ENCODE measurements at places on chromosomes 13 and 19.

- DNase-seq, result no peak
Measured at GRCh38 chr13:33757713-33758112, 60.2 kb upstream of the RFC3 start.

- no peak for DNase-seq
Measured at GRCh38 chr13:94620286-94620896, 18.7 kb downstream of the GPR180 start.

DNA sequence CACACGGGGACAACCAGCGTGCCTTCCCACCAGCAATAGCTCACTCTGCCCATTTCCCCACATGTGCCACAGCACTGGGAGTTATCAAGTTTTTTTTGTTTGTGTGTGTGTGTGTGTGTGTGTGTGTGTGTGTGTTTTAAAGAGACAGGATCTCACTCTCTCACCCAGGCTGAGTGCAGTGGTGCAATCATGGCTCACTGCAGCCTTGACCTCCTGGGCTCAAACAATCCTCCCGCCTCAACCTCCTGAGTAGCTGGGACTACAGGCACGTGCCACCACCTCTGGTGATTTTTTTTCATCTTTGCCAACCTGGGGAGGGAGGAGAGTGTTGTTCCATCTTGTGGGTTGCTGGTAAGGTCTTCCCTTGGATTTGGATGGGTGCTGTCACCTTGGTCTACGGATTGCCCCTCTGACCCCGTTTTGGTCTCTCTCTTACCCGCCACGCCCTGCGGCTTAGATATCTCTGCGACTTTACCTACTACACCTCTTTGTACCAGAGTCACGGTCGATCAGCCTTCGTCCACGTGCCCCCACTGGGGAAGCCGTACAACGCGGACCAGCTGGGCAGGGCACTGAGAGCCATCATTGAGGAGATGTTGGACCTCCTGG, 22.6 kb downstream of the PGPEP1 start:
- no peak for DNase-seq

DNA sequence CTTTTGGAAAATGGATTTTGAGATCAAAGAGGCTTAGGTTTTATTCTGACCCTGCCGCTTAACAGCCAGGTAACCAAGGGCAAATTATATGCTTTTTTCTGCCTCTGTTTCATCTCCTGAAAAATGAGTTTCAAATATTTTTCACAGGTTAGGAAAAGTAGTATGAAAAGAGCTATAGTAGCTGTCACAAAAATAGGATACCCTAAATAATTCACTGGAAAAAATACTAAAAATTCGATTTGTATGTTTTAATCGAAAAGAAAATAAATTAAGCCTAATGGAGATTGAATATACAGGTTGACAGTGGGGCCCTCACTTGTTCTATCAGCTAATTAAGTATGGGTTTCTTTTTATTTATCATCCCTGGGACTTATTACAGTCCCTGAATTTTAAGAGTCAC, 58.3 kb downstream of the RNF6 start:
- no peak for DNase-seq

DNA sequence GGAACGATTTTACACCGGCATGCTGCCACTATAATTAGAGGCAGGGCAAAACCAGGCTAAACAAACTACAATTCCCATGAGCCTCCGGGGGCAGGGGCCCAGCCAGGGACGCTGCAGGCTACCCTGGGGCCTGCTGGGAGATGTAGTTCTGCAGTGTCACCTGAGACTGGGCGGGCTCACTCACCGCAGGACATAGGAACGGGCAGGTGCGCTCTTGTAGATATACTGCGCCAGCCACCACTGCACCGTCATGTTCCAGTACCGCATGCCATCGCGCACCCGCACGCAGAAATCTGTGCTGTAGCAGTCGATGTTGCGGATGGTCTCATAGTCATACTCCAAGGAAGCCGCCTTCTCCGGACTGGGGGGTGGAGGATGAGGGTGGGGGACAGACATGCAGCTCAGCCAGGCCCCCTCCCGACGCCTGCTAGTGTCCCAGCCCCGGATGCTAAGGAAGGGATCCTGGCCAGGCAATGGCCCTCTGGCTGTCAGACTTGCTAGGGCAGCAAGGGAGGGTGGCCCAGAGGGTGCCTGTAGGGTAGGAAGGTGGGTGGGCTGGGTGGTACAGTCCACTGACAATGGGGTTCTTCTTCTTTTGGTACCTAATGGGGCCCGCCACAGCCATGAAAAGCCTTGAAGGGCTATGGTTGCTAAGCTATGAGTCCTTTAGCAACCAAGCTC, 5.8 kb upstream of the TMC4 start:
- DNase-seq, result no peak

GRCh38 chr19:27896091-27896490, 1316.9 kb downstream of the UQCRFS1 start:
- no peak for DNase-seq

DNA sequence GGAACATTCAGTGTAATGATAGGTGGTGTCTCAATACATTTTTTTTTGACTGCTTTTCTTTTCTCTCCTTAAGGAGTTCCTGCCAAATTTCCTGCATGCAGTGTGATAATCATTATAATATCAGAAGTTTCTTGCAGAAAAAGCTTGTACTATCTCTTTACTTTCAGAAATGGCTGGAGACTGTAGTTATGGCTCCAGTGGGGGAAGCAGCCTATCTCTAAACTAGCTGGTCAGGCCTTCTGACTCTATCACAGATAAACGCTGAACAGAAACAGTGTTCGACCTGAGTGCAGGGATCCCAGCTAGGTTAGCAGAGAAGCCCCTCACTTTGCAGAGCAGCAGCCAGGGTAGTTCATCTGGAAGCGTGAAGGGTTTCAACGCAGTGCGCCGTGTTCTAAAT, 1.9 kb downstream of the CCNE1 start:
- DNase-seq, result no peak

DNA sequence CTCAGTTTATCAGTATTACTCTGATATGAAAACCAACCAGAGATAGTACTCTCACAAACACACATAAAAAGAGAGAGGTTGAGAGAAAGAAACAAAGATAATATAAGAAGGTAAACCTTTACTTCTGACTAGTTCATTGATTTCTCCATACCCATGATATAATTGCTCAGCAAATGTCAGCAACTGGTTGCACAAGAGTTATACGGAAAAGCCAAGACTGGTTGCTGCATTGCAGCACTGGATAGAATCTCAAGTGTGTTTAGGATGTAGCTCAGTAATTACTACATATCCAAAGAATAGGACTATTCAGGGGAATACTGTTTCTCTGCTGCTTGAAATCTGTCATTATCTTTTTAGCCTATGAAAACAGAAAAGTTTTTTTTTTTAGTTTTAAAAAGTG, 1332.8 kb downstream of the OLFM4 start:
- DNase-seq, result no peak

- DNase-seq, result no peak
Measured at GRCh38 chr19:35168196-35168595, 13.7 kb downstream of the FXYD5 start.
